ENCODE measurements at places on chromosomes 3 and 15.

DNA sequence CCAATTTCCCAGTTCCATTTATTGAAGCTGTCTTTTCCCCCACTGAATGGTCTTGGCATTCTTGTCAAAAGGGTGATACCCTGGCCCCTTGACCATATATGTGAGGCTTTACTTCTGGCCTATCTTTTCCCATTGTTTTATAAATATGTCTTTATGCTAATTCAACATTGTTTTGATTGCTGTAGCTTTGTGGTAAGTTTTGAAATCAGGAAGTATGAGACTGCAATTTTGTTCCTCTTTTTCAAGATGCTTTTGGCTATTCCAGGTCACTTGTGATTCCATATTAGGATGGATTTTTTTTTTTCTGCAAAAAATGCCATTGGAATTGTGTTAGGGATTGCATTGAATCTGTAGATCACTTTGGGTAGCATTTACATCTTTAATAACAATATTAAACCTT, 141.2 kb upstream of the MANF start:
- DNase-seq, result no peak

DNA sequence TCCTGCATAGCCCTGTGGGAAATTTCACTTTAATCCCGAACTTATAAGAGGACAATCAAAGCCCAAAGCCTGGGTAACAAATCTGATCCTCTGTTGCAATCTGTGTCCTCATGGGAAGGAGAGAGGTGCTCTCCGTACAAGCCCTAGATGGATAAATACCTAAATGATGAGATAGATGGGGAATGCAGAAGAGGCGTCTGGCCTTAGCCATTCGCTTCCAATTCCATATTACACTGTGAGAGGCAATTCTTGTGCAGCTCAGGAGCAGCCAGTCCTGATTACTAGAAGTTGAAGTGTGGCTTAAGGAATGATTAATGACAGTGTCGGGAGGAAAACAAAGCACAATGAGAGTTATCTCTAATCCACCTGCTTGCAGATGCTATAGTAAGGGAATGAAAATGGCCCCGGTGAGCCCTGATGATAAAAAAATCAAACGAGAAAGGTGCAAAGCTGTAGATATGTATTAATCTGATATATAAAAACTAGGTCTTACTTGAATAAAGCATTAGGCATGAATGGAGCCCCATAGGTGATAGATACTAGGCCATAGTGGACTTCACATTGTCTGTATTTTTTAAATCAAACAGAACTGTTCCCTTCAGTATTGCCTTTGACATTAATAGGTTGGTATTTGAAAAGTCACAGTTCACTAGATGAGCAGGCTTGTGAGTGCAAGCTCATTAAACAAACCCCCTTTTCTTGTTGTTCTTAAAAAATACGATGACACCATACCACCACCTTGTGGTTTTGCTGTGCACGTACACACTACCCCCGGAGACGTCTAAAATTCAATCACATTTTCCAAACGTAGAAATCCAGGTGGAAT, 54.2 kb upstream of the TMCO5A start:
- DNase-seq, result no peak

GRCh38 chr3:157493627-157494550, 9.3 kb downstream of the VEPH1 start:
- DNase-seq, result no peak

DNA sequence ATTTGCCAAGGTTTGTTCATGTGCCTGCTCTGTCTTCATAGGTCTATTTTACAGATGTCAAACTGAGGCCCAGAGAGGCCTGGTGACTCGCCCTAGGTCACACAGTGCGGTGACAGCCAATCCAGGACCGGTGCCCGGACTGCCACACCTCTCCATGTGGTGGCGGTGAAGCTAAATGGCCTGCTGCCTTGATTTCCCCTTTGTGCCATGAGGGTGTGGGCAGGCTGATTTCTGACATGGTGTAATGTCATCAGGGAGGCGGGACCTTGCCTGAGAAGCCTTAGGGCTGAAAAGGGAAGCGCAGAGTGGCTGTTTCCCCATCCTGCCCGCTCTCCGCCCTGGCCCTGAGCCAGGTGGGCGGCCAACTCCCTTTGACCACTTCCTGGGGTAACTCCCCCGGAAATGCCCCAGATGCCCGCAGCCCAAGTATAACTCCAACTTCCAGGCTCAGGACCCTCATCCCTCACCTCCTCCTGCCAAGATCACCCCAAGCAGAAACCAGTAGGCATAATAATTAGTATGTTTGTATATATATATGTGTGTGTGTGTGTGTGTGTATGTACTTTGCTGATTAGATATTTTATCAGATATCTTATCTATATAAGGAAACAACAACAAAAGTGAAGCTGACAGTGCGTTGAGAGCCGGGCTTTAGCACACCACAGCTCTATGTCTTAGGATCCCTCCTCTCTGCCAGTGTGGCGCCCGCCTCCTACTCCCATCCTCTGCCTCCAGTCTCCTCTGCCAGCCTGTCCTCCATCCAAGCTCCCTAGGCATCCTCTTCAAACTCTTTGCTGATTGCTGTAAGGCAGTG, 63.9 kb downstream of the IQSEC1 start:
- peak; percentile 77 for DNase-seq

GRCh38 chr3:31530039-31530959, 2.4 kb upstream of the STT3B start:
- no peak for DNase-seq

DNA sequence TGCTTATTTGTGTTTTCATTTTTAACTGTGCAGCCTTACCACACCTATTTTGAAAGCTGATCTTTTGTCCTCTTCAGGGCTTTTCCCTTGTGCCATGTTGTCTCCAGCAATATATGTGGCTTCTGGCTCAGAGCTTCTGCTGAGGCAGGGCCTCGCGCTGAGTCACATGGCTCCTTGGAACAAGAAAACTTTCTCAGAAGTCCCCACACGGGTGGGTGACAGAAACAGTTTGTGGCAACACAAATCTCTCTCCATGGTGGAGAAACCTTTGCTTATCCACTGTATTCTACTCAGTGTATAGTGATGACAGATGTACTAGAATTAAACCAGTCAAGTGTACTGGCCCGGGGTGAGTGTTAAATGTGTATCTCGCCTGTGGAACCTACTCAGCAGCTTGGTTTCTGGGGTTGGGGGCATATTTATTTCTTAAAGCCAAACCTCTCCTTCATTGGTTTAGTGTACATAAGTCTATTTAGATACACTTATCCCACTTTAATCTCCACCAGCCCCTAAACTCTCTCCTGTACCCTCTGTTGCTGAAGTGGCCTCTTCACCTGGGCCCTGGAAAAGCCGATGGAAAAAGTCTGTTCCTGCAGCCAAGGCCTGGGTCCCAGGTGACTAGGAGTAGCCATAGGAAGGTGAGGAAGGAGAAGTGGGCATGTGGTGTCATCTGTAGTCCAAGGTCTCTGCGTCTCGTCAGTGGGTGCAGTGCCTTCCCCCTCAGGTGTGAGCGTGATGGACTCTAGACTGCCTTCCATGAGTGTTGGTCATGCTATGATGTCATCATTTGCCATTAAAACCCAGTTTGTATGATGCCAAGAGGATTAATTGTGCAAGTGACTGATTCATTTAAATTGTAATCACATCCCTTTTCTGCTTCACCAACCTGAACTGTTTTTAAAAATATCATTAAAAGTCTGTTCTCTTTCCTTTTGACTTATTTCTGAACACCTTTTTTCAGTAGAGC, 3.2 kb upstream of the FBXL22 start:
- DNase-seq, result no peak

- DNase-seq, result no peak
Observed at GRCh38 chr15:101368086-101368780, 73.2 kb upstream of the SNRPA1 start.

GRCh38 chr3:25782636-25782937, 656 bp downstream of the NGLY1 start:
- DNase-seq, result no peak

DNA sequence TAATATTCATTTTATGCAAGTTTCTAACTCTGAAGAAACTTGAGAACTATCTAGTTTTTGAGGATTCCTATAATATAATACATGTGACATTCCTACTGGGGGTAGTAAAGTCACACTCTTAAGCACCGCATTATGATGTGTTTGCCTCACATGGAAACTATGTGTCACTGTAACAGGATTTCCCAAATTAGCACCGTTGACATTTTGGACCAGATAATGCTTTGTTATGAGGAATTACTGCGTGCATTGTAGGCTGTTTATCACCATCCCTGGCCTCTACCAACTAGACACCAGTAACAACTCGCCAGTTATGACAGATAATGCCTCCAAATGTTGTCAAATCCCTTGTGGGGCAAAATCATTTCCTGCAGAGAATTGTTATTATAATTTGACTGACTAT, 267.8 kb downstream of the RAP2B start:
- no peak for DNase-seq

GRCh38 chr3:151296226-151296625, 17.9 kb upstream of the P2RY14 start:
- DNase-seq, result no peak

DNA sequence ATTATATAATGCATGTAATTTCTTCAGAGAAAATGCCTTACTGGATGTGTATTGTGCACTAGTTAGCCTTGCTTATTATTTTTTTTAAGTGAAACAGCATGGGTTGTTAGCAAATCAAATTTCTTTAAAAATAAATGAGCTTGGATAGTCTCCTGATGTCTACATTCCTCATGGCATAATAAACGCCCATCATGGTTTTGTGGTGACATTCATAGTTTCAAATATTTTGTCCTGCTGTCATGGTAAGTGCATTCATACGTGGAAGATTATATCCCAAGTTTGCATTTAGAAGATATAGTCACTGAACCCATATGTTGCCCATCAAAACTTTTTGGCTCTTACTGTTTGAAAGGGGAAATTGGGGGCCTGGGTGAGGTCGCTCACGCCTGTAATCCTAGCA, 130.7 kb downstream of the ALCAM start:
- no peak for DNase-seq

GRCh38 chr3:125116311-125117080, 60.7 kb upstream of the HEG1 start:
- no peak for DNase-seq

All from right lobe of liver (tissue), 6 donors.